ENCODE measurements at places on chromosomes 4 and X. TPM values are rescaled to one million over a fixed set of nuclear protein-coding genes. Genes with fewer than 3 reads are reported as not detected.

Gene SPATA4
- total RNA-seq: not detected

Gene PRR32
- not detected for total RNA-seq

Gene MOB1B
- 15.6 TPM for total RNA-seq

DNA sequence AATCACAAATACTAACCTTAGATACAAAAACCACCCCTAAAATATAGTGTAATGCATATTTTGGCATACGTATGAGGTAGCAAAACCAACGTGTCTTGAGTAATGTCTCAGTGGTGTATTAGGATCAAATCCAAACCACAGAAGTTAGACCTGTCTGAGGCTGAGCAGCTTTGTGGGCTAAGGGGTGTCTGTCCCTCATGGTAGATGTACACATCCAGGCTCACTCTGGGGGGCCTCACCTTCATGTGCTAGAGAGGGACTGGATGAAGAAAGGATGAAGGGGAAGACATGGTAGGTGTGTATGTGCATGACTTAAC is 188.0 kb upstream of the TBC1D9 start:
- H3K27ac ChIP-seq: no peak overlapping the region
- DNase-seq: no peak
- no peaks in the 10 kb centered on the region for H3K36me3 ChIP-seq
- no peak overlapping the region for H3K4me3 ChIP-seq
- no peaks in the 10 kb centered on the region for H3K27me3 ChIP-seq

DNA sequence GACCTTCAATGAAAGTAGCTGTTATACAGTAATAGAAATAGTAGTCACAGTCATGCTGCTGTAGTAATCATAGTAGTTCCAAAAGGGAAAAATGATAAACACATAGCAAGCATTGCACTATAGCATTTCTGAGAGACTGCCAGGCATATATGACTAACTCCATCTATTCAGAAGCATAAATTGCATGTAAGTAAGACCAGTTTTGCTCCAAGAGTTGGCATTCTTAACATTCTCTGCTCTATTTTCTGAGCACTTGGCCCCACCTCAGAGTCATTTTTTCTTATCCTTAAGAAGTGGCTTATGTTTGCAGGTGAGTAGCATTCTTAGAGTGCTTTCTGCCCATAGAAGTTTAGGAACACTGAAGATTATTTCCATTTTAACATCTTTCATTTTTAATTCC is 490.3 kb upstream of the TECRL start:
- no peaks in the 10 kb centered on the region for H3K4me1 ChIP-seq
- H3K27me3 ChIP-seq: no peaks in the 10 kb centered on the region
- no peak overlapping the region for H3K27ac ChIP-seq
- H3K4me3 ChIP-seq: no peak overlapping the region
- no peak for DNase-seq

- H3K36me3 ChIP-seq: no peaks in the 10 kb centered on the region
- no peaks in the 10 kb centered on the region for H3K4me1 ChIP-seq
- DNase-seq: no peak
- H3K27me3 ChIP-seq: no peaks in the 10 kb centered on the region
- H3K27ac ChIP-seq: no peak overlapping the region
- no peak overlapping the region for H3K4me3 ChIP-seq
Measured at GRCh38 chr4:27635936-27636913, 775.6 kb downstream of the STIM2 start.

GRCh38 chr4:15353207-15353606 is 74.6 kb upstream of the C1QTNF7 start:
- DNase-seq: no peak
- H3K4me1 ChIP-seq: no peaks in the 10 kb centered on the region
- H3K36me3 ChIP-seq: no peaks in the 10 kb centered on the region
- no peak overlapping the region for H3K27ac ChIP-seq

DNA sequence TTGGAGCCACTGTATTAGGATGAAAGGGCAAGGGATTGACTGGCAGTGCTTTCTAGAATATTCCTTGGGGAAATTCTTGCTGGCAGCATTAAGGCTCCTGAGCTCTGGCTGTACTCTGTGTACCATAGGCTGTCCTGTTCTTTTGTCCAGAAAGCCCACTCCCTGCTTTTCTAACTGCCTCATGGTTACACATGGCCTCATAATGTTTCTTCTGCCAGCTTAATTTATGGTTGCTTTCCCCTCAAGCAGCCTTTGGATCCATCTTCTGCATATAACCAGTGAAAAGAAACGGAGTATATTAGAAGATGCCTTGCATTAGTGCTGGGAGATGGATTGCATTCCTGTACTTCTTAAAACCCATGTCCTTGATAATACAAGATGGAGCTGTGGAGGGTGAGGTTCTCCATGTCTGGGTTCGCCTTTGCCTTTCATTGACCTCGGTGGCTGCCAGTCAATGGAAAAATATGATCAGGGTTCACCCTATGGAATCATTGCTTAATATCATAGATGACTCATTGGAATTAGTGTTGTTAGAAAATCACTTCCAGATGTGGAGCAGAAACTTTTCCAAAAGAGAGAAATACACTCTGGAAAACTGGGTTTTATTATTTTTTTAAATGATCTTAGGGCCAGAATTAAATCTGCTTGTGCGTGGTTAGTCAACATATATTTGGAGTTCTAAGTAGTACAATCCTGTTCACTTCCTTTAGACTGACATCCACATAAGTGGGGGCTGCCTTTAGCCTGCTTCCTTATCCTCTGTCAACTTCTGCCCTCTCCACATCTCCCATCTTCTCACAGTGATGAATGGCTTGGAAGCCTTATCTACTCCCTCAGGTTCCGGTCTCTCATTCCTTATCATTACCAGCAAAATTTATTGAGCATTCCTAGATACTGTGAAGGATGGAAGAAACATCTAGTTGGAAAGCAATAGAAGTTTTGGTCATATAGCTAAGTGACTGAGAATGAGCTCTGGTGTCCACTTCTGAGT is 24.9 kb downstream of the DOCK11 start:
- H3K4me1 ChIP-seq: no peaks in the 10 kb centered on the region
- H3K4me3 ChIP-seq: no peak overlapping the region
- no peaks in the 10 kb centered on the region for H3K27me3 ChIP-seq
- H3K27ac ChIP-seq: no peak overlapping the region
- DNase-seq: no peak

DNA sequence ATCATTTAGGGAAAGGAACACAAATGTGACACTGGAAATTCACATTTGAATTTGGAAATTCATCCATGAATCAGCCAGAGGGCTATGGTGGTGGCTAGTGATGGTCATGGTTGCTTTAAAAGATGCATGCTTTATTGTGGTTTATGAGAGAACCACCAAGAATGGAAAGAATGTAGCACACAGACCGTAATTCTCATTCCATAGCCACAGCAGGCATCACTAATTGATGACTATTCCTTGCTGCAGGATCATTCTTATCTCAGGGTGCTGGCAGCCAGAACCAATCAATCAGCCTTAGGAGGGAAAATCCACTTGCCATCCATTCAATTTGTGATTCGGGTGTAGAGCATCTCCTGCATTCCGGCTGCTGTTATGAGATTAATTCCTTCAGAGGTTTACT is 115.6 kb downstream of the DHRSX start:
- H3K36me3 ChIP-seq: no peaks in the 10 kb centered on the region
- no peaks in the 10 kb centered on the region for H3K4me1 ChIP-seq
- no peaks in the 10 kb centered on the region for H3K27me3 ChIP-seq
- H3K27ac ChIP-seq: no peak overlapping the region
- DNase-seq: no peak

DNA sequence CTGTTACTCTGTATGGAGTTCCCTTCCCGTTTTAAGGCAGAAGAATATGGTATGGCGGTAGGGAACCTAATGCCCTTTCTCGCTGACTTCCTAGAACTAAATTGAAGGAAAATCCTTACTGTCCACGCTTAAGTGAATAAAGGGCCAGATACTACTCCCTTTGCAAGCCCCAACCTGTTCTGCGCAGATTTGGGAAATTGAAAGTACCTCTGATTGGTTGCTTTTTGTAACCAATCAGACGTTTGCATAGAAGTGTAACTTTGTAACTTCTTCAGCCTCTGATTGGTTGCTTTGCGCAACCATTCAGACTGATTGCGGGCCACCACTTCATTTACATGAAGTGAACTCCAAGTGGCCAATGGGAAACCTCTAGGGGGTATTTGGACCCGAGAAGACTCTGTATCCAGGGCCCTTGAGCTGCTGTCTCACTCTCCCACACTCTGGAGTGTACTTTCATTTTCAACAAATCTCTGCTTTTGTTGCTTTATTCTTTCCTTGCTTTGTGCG is 1.2 kb upstream of the TMEM33 start:
- H3K27ac ChIP-seq: no peak overlapping the region
- no peaks in the 10 kb centered on the region for H3K27me3 ChIP-seq
- no peaks in the 10 kb centered on the region for H3K36me3 ChIP-seq
- no peak overlapping the region for H3K4me3 ChIP-seq

GRCh38 chrX:153901753-153902140 is 2.7 kb upstream of the AVPR2 start:
- no peak for DNase-seq
- H3K36me3 ChIP-seq: no peaks in the 10 kb centered on the region
- H3K4me1 ChIP-seq: no peaks in the 10 kb centered on the region
- H3K4me3 ChIP-seq: no peak overlapping the region

Data from colonic mucosa (tissue), 4 donors.